ENCODE measurements at places on chromosomes 2 and 18.

- H3K27ac ChIP-seq, result no peak overlapping the region
- no peaks in the 10 kb centered on the region for H3K36me3 ChIP-seq
- H3K4me1 ChIP-seq, result no peaks in the 10 kb centered on the region
- no peak for DNase-seq
- H3K27me3 ChIP-seq, result no peaks in the 10 kb centered on the region
Observed at GRCh38 chr2:157557770-157558169, 70.9 kb downstream of the ACVR1C start.

DNA sequence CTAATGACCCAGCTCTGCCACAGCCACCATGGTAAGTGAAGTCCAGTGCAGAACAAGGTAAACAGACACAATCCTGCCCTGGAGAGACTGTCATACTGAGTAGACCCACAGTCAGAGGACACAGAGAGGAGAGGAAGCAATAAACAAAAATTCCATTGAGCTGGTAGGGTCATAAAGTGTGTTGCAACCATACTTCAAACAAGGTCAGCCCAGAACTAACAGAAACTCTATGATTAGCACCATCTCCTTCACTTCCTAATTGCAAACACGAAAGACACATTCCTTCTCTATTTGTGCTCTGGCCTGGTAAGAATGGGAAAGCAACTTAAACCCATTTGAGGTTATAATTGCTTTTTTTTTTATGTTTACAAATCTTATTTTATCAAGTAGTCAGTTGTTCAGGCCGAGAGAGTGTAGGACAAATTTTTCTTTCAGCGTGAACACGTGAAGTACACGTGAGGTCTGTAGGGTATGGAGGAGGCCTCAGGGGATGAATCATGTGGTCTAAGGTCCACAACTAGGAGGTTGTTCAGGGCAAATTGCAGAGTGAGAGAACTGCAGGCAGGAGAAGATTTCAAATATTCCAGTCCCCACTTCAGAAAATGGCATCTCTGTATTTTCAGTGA lies 71.4 kb upstream of the GLS start:
- H3K36me3 ChIP-seq, result no peaks in the 10 kb centered on the region
- H3K4me3 ChIP-seq, result no peak overlapping the region
- H3K4me1 ChIP-seq, result no peaks in the 10 kb centered on the region
- H3K27ac ChIP-seq, result no peak overlapping the region

GRCh38 chr18:12333506-12334290 lies 25.7 kb downstream of the TUBB6 start:
- no peaks in the 10 kb centered on the region for H3K27me3 ChIP-seq
- no peak for DNase-seq
- no peak overlapping the region for H3K4me3 ChIP-seq
- no peaks in the 10 kb centered on the region for H3K4me1 ChIP-seq

GRCh38 chr2:48566592-48567310 lies 36.8 kb downstream of the STON1 start:
- DNase-seq, result no peak
- H3K27ac ChIP-seq, result no peak overlapping the region
- H3K36me3 ChIP-seq, result no peaks in the 10 kb centered on the region
- H3K27me3 ChIP-seq, result no peaks in the 10 kb centered on the region

DNA sequence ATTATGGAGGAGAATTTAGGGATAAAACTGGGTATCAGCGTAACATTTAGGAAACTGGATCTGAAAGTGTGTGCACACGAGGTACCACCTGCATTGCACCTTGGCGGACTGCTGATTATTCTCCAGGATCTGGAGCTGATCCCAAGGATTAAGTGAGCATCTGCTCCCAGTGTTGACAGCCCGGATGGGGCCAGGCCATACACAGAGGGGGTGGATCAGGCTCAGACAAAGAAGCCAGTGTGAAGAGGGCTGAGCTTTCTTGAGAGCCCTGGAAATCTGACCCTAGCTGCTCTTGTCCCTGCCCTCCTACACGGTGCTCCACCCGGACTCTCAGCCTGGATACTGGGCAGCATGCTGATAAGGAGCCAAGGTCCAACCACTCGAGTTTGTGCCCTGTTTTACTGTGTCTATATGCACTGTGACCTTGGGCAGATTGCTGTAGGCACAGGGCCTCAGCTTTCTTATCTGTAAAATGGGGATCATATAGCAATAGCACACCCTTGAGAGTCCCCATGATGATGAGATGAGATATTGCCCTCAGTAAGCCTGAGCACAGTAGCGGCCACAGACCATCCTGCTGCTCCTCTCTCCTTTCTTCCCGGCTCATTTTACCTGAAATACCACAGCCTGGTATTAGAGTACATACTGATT lies 396.8 kb upstream of the CELF4 start:
- no peaks in the 10 kb centered on the region for H3K27me3 ChIP-seq
- no peak overlapping the region for H3K4me3 ChIP-seq

GRCh38 chr2:68784188-68784587 lies 49.6 kb downstream of the ARHGAP25 start:
- H3K36me3 ChIP-seq, result peaks cover 10% of the 10 kb centered on the region
- no peak for DNase-seq
- H3K4me1 ChIP-seq, result peaks cover 8% of the 10 kb centered on the region
- no peak overlapping the region for H3K27ac ChIP-seq

DNA sequence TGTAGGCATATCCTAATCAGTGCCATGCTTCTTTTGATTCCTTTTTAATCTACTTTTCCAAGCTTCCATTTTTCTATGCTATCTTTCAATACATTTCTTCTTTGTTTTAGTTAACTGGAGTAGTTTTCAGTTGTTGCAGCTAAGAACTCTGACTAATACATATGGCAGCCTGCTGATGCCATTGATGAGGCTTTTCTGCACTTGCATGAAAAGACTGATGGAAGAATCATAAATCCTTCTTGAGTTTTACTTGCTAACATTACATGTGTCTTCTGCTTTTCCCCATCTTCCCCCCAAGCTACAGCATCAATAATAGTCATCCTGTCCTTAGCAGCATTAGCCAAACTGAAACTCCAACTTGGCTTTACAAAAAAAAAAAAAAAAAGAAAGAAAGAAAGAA lies 203.3 kb downstream of the LRP1B start:
- H3K4me3 ChIP-seq, result no peak overlapping the region
- H3K4me1 ChIP-seq, result no peaks in the 10 kb centered on the region
- H3K36me3 ChIP-seq, result no peaks in the 10 kb centered on the region

DNA sequence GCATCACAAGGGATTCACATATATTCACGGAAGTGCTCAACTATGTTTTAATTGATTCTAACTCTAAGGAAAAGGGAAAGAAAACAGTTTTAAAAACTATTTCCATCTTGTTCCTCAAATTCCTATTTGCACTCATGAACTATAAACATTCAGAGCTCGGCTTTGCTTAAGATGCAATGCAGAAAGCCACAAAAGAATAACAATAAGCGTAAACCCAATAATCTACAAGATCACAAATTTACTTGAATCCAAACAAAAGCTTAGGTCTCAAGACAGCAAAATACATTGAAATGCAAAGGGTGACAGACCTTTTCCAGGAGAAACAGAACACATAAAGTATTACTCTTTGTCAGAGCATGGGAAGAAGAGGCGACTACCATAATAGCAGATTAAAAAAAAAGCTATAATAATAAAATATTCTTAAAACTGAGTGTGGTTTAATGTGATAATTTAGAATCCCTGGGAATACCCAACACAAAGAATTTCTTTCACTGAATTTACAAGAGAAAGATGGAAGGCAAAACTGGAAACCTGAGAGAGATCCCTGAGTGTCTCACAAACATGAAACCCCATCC lies 1094.9 kb downstream of the LRP1B start:
- no peaks in the 10 kb centered on the region for H3K27me3 ChIP-seq
- H3K27ac ChIP-seq, result no peak overlapping the region
- H3K36me3 ChIP-seq, result no peaks in the 10 kb centered on the region
- no peak overlapping the region for H3K4me3 ChIP-seq

DNA sequence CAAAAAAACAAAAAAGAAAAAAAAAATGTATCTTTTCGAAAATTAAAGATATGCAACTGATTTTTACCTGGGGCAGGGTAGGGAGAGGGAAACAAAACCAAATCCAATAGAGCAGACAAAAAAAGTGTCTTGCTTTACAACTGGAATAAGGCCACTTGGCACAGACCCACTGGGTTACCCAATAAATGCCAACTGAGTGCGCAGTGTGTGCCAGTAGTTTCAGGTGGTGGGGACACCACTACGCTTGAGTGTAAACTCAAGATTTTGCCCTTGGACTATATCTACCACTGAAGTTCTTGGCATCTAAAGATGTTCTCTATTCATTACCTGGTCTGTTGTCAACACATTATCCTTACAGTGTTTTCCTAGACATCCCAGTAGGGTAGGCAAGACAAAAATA lies 16.3 kb downstream of the VPS4B start:
- no peaks in the 10 kb centered on the region for H3K27me3 ChIP-seq
- peaks cover 2% of the 10 kb centered on the region for H3K4me1 ChIP-seq
- H3K27ac ChIP-seq, result no peak overlapping the region
- peaks cover 73% of the 10 kb centered on the region for H3K36me3 ChIP-seq
- DNase-seq, result no peak

DNA sequence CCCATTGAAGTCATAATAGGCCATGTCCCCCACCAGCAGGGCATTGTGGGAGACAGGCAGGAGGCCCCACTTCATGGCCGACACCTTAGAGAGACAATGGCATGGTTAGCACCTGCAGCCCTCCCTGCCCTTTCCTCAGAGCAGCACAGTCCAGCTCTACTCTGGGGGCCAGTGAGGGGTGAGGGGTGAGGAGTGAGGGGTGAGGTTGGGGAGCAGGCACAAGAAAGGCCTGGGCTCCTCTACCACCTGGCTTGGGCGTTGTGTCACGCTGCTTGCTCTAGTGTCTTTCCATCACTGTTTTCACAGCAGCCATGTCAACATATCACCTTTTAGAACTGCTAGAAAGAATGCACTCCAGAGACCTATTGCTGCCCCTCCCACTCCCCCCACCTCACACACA lies 77.2 kb downstream of the ADD2 start:
- H3K4me3 ChIP-seq, result no peak overlapping the region
- no peak overlapping the region for H3K27ac ChIP-seq
- no peaks in the 10 kb centered on the region for H3K36me3 ChIP-seq
- peaks cover 23% of the 10 kb centered on the region for H3K27me3 ChIP-seq
- H3K4me1 ChIP-seq, result no peaks in the 10 kb centered on the region
- DNase-seq, result no peak

DNA sequence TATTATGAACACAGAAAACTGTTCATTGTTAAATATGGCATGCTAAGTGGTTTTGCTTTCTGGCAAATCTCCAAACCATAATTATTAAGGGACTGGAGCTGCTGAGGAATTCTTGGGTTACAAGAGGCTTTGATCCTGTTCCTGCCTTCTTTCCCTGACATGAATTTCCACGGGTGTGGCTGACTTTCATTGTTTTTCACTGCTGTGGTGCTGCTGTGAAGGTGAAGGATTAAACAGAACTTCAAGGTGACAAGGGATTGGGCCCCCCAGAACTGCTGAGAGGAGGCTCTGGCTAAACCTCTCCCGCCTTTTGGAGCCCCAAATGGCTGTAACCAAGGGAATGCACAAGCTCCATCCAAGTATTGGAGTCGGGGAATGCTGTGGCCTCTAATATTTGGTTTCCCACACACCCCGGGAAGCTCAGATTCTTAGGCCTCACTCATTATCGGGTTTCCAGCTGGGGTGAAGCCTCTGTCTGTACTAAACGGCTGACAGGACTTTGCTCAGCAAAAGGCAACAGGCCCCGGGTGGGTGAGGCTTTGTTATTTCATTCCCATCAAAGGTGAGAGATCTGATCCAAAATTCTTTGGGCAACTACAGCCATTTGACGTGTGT lies 29.0 kb upstream of the ZFP36L2 start:
- H3K4me1 ChIP-seq, result no peaks in the 10 kb centered on the region
- H3K27me3 ChIP-seq, result no peaks in the 10 kb centered on the region
- H3K27ac ChIP-seq, result no peak overlapping the region
- no peak overlapping the region for H3K4me3 ChIP-seq
- no peak for DNase-seq

GRCh38 chr2:220192994-220193753 lies 565.7 kb downstream of the SLC4A3 start:
- no peak overlapping the region for H3K27ac ChIP-seq
- H3K27me3 ChIP-seq, result no peaks in the 10 kb centered on the region
- no peaks in the 10 kb centered on the region for H3K4me1 ChIP-seq
- DNase-seq, result no peak

GRCh38 chr18:27614951-27615844 lies 430.1 kb upstream of the CHST9 start:
- no peaks in the 10 kb centered on the region for H3K36me3 ChIP-seq
- no peak overlapping the region for H3K27ac ChIP-seq
- DNase-seq, result no peak
- no peaks in the 10 kb centered on the region for H3K4me1 ChIP-seq
- no peak overlapping the region for H3K4me3 ChIP-seq

DNA sequence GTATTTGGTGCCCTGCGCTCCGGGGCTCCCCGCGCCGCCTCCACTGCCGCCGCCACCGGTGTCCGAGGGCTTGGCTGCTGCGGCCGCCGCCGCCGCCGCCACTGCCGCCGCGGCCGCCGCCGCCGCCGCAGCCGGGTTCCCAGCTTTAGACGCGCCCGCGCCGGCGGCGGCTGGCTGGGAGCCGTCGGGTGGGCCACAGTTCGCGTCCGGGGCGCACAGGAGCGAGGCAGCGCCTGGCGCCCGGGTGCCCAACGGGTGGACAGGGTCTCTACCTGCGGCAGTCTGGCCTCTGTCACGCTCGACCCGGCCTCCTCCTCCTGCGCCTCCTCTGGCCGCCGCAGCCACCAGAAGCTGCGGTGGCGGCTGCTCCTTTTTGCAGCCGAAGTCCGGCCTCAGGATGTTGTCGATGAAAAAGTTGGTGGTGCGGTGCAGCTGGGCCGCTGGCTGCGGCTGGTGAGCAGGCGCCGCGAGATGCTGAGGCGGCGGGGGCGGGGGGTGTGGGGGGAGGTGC lies 951 bp downstream of the EN1 start:
- DNase-seq, result no peak
- no peak overlapping the region for H3K27ac ChIP-seq
- H3K4me3 ChIP-seq, result no peak overlapping the region

- H3K27me3 ChIP-seq, result no peaks in the 10 kb centered on the region
- no peak overlapping the region for H3K27ac ChIP-seq
- H3K36me3 ChIP-seq, result no peaks in the 10 kb centered on the region
- H3K4me1 ChIP-seq, result no peaks in the 10 kb centered on the region
Observed at GRCh38 chr2:235406430-235406829, 87.4 kb upstream of the AGAP1 start.

- H3K4me3 ChIP-seq, result peak overlapping the region; percentile 62
- DNase-seq, result peak; percentile 7
- peaks cover 4% of the 10 kb centered on the region for H3K27me3 ChIP-seq
- no peak overlapping the region for H3K27ac ChIP-seq
- H3K4me1 ChIP-seq, result peaks cover 5% of the 10 kb centered on the region
Observed at GRCh38 chr2:183078163-183078463, 434 bp upstream of the DUSP19 start.

- H3K27ac ChIP-seq, result peak overlapping the region; percentile 9
- no peaks in the 10 kb centered on the region for H3K4me1 ChIP-seq
- no peaks in the 10 kb centered on the region for H3K36me3 ChIP-seq
- H3K4me3 ChIP-seq, result peak overlapping the region; percentile 27
- no peak for DNase-seq
- peaks cover 4% of the 10 kb centered on the region for H3K27me3 ChIP-seq
Observed at GRCh38 chr18:22324191-22325131, 93.3 kb downstream of the CTAGE1 start.

GRCh38 chr2:209908511-209908910 lies 93.9 kb upstream of the RPE start:
- H3K27me3 ChIP-seq, result no peaks in the 10 kb centered on the region
- no peaks in the 10 kb centered on the region for H3K36me3 ChIP-seq
- no peaks in the 10 kb centered on the region for H3K4me1 ChIP-seq

Data from T-cell (primary cell).